ENCODE measurements at places on chromosomes 5 and 9. TPM values are rescaled to one million over a fixed set of nuclear protein-coding genes. Genes with fewer than 3 reads are reported as not detected.

DNA sequence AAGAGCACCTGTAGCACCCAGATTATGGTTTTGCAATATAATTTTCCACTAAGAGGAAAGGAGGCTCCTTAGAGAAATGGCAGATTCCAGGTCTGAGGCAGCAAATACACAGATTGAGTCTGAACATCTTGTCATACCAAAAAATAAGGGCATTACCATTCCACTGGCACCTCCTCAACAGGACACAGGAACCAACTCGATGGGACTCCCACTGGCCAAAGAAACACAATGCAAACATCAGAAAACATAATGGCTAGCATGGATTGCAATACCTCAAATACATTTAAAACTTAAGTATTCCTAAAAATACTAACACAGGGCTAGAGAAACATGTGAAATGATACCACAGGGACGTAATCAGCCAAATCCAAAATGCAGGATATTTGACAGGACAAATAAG, 12.4 kb upstream of the RANBP17 start:
- H3K4me1 ChIP-seq, result no peaks in the 10 kb centered on the region
- H3K36me3 ChIP-seq, result no peaks in the 10 kb centered on the region
- H3K27ac ChIP-seq, result no peak overlapping the region
- no peaks in the 10 kb centered on the region for H3K27me3 ChIP-seq

GRCh38 chr5:34487159-34487879, 168.8 kb upstream of the RAI14 start:
- no peaks in the 10 kb centered on the region for H3K27me3 ChIP-seq
- no peaks in the 10 kb centered on the region for H3K4me1 ChIP-seq
- H3K4me3 ChIP-seq, result no peak overlapping the region

- no peaks in the 10 kb centered on the region for H3K4me1 ChIP-seq
- no peaks in the 10 kb centered on the region for H3K27me3 ChIP-seq
- H3K36me3 ChIP-seq, result no peaks in the 10 kb centered on the region
- no peak overlapping the region for H3K4me3 ChIP-seq
- no peak for DNase-seq
Observed at GRCh38 chr5:21774801-21775200, 1078.3 kb downstream of the CDH12 start.

DNA sequence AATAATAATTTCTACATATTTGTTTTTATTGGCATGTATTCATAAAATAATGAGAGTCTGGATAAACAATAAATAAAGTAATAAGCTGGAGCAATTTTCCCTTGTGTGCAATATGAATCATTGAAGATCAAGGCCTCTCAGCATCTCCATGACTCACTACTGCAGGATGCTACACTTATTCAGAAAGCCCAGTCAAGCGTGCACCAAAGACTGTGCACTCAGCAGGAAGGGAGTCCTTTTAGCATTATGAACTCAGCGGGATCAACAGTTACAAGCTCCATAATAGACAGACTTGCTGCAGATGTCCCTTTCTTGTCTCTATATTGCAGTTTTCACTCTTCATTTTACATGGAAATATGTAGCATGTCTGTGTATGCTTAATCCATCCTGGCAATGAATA, 485.3 kb downstream of the CDH9 start:
- no peak for DNase-seq
- no peaks in the 10 kb centered on the region for H3K36me3 ChIP-seq
- no peak overlapping the region for H3K4me3 ChIP-seq
- H3K4me1 ChIP-seq, result no peaks in the 10 kb centered on the region

SOX30 gene
- not detected for total RNA-seq

PTGDS gene
- total RNA-seq, result 4.3 TPM

All from naive thymus-derived CD4-positive, alpha-beta T cell (primary cell).